ENCODE measurements at places on chromosomes 6 and 20.

DNA sequence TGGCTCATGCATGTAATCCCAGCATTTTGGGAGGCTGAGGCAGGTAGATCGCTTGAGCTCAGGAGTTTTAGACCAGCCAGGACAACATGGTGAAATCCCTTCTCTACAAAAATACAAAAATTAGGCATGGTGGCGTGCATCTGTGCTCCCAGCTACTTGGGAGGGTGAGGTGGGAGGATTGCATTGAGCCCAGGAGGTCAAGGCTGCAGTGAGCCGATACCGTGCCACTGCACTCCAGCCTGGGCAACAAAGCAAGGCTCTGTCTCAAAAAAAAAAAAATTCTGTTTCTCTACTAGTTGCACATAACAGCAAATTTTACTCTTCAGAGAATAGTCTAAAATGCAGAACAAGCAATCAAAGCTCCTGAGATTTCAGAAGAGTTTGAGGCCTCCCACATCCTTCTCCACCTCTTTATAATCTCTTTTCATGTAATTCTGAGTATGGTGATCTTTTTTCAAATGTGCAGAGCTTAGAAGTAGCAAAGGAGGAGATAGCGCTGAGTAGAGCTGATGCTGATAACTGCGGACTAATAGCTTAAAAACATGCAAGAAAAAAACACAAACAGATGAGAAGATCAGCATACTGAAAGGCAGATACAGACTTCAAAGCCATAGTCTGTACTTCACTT lies 23.3 kb downstream of the LRRN4 start:
- DNase-seq, result no peak

GRCh38 chr6:126172131-126172530 lies 167.8 kb upstream of the CENPW start:
- DNase-seq, result no peak

DNA sequence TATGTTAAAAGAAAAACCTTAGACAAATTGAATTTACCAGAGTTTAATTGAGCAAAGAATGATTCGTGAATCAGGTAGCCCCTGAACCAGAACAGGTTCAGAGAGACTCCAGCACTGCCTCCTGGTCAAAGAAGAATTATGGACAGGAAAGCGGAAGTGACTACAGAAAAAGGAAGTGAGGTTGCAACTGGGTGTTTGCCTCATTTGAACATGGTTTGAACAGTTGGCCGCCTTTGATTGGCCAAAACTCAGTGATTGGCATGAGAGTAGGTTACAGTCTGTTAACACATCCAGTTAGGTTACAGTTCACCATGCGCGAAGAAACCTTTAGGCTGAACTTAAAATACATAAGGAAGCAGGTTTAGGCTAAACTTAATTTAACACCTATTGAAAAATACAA lies 248.8 kb downstream of the TFAP2A start:
- no peak for DNase-seq

DNA sequence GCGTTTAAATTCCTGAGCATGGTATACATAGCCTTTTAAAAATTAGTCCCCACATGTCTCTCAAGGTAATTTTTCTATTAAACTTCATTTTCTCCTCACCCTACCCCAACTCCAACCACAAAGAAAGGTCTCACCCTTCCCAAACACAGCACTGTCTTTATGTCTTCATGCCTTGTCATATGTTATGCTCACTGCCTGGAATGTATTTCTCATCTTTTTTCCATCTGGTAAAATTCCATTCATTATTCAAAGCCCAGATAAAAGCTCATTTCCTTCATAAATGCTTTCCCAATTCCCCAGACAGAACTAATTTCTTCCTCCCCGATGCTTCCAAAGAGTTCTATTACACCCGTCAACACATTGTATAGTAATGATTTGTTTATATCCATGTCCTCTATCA lies 302.0 kb downstream of the ALDH8A1 start:
- no peak for DNase-seq

DNA sequence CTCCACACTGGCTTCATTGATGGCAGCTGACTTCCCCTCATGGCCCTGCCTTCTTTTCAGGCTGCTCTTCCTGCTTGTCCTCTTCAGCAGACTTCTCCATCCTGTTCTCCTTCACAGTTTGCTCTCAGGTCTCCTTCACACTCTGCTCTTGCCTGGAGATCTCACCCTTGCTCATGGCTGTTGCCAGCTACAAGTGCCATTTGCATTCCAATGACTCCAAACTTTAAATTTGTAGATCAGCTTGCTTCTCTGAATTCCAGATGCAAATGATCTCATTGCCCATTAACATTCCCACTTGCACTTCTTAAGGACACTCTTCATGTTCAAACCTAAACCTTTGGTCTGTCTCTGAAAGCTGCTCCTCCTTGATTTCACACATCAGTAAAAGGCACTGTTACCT lies 343.0 kb downstream of the QKI start:
- no peak for DNase-seq

GRCh38 chr6:108914235-108915022 lies 66.2 kb downstream of the ARMC2 start:
- DNase-seq, result peak; percentile 39

- no peak for DNase-seq
Measured at GRCh38 chr6:90941885-90942284, 355.0 kb upstream of the MAP3K7 start.
